ENCODE measurements at places on chromosomes 3 and 15.

- DNase-seq: no peak
Measured at GRCh38 chr3:152096280-152096906, 172.3 kb upstream of the MBNL1 start.

DNA sequence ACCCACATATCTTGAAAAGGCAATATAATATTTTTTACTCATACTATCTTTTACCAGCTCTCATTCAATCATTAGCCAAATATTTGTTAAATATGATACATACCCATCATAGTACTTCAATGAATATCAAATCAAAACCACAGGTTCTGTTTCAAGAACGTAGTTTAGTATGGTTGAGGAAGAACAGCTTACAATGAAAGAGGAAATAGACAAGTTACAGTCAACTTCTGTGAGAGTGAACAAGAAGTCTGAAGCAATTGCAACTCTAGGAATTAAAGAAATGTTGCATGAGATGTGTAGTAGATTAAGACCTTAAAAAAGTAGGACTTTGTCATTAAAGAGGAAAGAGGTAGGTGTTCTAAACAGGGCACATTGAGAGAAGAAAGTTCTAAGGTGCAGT is 9.3 kb downstream of the BCHE start:
- no peak for DNase-seq

- no peak for DNase-seq
Measured at GRCh38 chr15:100612539-100612938, 10.2 kb downstream of the ASB7 start.

- DNase-seq: no peak
Measured at GRCh38 chr15:31409171-31409570, 82.5 kb downstream of the KLF13 start.

DNA sequence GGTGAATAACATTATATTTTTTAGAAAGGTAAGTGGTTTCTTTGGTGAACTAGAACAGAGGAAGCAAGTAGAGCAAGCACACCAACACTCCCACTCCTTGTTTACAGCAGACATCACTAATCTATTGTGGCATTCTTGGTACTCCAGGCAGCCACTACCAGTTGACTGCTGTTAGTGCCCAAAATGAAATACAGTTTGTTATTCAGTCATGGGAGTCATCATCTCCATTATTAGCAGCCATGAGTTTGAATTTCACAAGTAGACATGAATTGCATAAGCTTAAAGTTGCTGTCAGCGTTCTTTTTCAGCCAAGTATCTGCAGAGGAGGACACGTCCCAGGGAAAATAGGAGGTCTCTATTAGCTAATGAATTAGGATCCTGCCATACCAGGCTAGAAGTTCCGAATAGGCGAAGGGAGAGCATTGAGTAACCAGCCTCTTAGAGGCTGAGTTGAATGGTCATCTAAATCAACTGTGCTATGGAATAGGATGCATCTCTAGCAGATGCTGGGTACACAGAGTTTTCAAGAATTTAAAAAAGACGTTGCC is 252.7 kb upstream of the ICE2 start:
- DNase-seq: no peak

GRCh38 chr3:141335531-141336061 is 32.7 kb upstream of the ZBTB38 start:
- DNase-seq: no peak

GRCh38 chr3:11230125-11230524 is 42.1 kb upstream of the ATG7 start:
- no peak for DNase-seq

Measured in hepatic stellate cell (primary cell).